ENCODE measurements at places on chromosomes 6 and 20.

GRCh38 chr6:15798533-15799255 lies 135.9 kb upstream of the DTNBP1 start:
- no peak for DNase-seq

DNA sequence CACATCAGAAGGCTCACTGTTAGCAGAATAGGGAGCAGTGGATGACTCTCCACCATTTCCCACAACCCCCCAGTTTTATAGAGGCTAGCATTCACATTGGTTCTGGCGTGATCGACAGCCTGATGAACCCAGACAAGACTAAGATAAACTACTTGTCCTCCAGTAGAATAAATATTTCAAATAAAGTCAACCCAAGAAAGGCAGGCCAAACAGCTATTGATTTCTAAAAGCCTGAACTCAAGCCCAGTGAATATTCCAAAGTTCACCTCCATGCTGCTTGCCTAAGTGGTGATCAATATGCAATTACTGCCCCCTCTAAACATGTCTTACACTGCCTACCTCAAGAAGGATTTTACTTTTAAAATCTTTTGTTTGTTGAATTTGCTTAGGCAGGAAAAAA lies 104.5 kb downstream of the CTNNBL1 start:
- no peak for DNase-seq

- no peak for DNase-seq
Observed at GRCh38 chr6:54993948-54994347, 147.4 kb downstream of the FAM83B start.

DNA sequence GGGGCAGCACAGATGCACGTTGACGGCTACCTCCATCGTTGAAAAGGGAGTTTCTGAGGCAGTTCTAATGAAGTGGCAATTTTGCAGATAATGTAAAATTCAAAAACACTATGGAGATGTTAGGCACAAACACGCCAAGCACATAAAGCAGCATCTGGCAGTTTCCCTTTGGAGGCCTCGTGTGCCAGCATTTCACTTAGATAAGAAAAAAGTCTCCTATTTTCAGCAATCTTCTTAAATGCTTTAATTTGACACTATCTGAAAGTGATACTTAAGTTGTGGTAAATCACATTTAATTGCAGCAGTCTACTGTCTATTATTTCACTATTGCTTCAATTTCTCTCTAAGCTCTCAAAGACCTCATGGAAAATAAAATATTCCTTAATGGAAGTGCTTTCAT lies 125.3 kb upstream of the PROKR2 start:
- DNase-seq, result no peak

GRCh38 chr6:122372647-122373046 lies 26.8 kb upstream of the HSF2 start:
- no peak for DNase-seq

GRCh38 chr6:122472022-122472340 lies 374 bp upstream of the SERINC1 start:
- no peak for DNase-seq
